Activated CD4-positive, alpha-beta T cell treated with anti-CD3 and anti-CD28 coated beads for 24 hours (primary cell): ENCODE measurements at places on chromosomes 13 and 19.

GRCh38 chr13:44423824-44424223 is 50.2 kb downstream of the SERP2 start:
- no peak for DNase-seq

- no peak for DNase-seq
Observed at GRCh38 chr19:23436944-23437343, 41.7 kb upstream of the ZNF91 start.

DNA sequence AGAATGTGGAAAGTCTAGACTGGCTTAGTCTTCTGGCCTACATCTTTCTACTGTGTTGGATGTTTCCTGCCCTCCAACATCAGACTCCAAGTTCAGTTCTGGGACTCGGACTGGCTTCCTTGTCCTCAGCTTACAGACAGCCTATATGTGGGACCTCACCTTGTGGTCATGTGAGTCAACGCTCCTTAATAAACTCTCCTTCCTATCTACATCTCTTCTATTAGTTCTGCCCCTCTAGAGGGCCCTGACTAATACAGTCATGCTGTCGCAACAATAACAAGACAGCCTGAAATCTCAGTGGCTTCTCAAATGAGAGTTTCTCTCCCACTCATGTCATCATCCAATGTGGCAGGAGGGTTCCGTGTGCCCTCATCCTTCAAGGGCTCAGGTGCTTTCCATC is 347.8 kb downstream of the MZT1 start:
- DNase-seq, result no peak

GRCh38 chr19:51531349-51532315 is at the start of gene SIGLEC6:
SIGLEC6 (minus strand) TSS chr19:51531670; CDS start chr19:51531648, 22 bp downstream.
- no peak for DNase-seq

- DNase-seq, result no peak
Observed at GRCh38 chr13:55038230-55038629, 2009.6 kb downstream of the OLFM4 start.
